ENCODE measurements at places on chromosomes 11 and 22.

GRCh38 chr11:33723238-33723881 is 12.9 kb downstream of the CD59 start:
- peak; percentile 56 for DNase-seq

- peak; percentile 41 for DNase-seq
Observed at GRCh38 chr11:44601471-44602370, 36.3 kb downstream of the CD82 start.

DNA sequence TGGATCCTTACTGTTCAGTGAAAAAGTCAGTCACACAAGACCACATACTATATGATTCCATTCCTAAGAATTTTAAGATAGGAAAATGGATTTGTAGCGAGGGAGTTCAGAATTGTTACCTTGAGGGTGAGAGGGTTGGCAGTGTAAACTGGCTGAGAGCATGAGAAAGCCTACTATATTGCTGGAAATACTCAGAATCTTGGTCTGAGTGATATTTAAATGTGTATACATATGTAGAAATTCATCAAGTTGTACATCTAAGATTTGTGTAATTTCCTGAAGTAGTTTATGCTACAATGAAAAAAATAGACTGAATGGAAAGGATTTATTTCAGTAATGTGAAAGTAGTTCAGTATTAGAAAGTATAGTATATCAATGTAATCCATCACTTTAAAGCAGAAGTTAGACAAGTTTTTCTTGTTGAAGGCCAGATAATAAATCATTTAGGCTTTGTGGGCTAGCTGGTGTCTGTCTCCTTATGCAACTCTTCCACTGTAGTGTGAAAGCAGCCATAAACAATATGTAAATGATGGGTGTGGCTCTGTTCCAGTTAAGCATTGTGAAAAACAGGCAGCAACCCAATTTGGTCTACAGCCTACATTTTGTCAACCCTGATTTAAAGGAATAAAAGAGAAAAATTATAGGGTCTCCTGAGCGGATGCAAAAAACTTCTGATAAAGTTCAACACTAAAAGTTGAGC is 127.2 kb upstream of the THY1 start:
- no peak for DNase-seq

DNA sequence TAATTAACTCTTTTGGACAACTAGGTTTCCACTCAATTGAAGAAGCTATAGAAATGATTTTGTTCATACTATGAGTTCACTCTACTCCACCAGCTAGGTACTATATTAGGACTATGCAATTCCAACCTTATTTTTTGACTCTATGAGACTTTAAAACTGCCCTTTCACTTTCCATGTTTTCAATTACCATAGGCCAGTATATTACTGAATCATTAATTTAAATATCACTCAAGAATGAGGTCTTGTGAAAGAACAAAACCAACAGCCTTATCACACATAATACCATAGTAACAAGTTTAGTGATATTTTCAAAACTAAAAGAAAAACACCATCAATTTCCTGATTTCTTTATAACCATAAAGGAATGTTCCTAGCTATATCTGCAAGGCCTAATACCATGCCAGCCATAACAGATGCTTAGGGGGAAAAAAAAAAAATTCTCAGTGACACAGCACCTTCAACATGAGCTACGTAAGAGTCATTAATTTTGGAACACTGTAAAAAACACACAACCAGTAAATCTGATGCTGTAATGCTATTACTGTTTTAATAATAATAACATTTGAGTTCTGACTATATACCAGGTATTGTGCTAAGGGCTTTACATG is 6.1 kb downstream of the DCUN1D5 start:
- no peak for DNase-seq

DNA sequence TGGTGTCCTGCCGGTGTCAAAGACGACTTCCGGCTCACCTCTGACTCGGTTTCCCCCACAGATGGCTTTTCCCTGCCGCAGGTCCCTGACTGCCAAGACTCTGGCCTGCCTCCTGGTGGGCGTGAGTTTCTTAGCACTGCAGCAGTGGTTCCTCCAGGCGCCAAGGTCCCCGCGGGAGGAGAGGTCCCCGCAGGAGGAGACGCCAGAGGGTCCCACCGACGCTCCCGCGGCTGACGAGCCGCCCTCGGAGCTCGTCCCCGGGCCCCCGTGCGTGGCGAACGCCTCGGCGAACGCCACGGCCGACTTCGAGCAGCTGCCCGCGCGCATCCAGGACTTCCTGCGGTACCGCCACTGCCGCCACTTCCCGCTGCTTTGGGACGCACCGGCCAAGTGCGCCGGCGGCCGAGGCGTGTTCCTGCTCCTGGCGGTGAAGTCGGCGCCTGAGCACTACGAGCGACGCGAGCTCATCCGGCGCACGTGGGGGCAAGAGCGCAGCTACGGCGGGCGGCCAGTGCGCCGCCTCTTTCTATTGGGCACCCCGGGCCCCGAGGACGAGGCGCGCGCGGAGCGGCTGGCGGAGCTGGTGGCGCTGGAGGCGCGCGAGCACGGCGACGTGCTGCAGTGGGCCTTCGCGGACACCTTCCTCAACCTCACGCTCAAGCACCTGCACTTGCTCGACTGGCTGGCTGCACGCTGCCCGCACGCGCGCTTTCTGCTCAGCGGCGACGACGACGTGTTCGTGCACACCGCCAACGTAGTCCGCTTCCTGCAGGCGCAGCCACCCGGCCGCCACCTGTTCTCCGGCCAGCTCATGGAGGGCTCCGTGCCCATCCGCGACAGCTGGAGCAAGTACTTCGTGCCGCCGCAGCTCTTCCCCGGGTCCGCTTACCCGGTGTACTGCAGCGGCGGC is 5.5 kb downstream of the B3GNT6 start:
- DNase-seq, result peak; percentile 45
